Iris pigment epithelial cell (primary cell): ENCODE measurements at places on chromosomes 16 and 17.

DNA sequence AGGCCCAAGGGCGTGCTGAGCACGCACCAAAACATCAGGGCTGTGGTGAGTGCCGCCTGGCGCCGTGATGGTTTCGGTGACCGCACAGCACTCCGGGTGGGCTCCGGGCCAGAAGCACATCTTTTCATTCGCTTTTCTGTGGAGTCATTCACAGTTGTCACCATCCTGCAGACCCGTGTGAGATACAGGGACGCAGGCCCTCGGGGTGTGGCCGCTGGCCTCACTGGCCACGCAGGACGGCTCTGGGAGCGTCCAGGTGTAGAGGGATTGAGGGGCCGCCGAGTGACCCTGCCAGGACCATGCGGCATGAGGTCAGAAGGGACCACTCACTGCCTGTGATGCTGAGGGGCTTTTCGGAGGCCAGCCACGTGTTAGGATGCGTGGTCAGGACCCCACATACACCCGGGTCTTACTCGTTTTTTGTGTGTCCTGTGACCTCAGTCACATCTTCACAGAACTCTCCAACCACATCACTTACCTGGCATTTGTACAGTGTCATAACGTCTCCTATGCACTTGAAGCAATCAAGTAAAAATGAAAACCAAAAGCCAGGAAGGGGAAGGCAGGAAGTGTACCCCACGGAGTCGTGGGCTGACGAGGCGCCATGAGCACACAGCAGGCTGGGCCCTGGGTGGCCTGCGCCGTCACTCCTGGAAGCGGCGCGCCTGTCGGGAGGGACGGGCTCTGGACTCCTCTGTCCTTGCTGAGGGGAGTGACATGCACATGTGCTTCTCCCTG lies 7.8 kb downstream of the ACSF3 start:
- no peak for DNase-seq

- DNase-seq = peak; percentile 91
Measured at GRCh38 chr17:80151333-80151732, 4.4 kb upstream of the EIF4A3 start.

GRCh38 chr16:25563700-25564099 lies 128.1 kb upstream of the HS3ST4 start:
- DNase-seq = no peak

GRCh38 chr16:9399573-9399972 lies 308.1 kb downstream of the HAPSTR1 start:
- DNase-seq = no peak

GRCh38 chr17:12680407-12680897 lies 14.8 kb downstream of the MYOCD start:
- DNase-seq = no peak
